ENCODE measurements at places on chromosomes 2 and 18.
A peak's percentile ranks its signal among the peaks of the same experiment; 100 is the strongest.

DNA sequence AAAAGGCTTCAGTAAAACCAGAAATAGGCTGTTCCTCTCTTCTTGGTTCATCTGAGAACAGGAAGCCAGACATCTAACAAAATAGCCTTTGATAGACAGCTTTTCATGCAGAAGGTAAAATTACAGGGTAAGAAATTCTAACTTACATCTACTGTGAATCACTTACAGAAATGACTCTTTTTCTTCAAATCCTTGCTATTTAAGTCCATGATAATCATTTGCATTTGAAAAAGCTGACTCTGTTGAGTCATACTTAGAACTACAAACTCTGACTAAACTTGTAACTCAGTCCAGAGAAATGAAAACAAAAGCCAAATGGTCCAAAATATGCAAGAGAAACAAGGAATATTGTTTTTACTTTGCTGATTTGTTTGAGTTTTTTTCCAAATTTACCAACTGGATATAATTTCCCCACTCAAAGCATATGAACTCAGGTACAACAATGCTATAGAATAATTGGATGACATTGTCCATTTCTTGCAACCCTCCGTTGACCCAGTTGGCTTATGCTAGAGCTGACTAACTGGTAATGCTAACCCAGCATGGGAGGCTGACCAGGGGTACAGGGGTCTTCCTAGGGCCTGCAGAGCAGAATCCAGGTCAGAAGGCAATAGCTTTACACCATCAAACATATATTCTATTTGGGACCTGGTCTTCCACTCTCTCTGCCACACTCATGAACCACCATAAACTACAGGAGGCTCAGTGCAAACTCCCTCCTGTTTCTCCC lies 18.8 kb upstream of the MREG start:
- no peaks in the 10 kb centered on the region for H3K36me3 ChIP-seq
- H3K4me1 ChIP-seq, result no peaks in the 10 kb centered on the region
- H3K27ac ChIP-seq, result no peak overlapping the region

DNA sequence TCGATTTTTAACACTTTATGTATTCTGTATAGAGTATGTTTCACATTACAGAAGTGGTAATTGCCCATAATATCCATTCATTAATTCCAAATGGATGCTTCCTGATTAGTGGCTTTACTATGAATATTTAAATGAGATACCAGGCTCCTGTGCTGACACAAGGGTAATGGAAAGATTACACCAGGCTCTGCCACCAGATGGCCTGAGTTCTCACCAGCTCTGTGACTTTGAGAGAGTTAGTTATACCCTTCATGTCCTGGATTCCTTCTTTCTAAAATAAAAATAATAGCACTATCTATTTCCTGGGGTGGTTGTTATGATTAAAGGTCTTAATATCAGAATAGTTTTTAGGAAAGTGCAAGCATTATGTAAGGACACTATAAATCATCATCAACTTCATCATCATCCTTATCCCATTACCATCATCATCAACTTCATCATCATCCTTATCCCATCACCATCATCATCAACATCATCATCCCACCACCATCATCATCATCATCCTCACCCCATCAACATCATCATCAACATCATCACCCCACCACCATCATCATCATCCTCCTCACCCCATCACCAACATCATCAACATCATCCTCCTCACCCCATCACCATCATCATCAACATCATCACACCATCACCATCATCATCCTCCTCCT lies 151.8 kb downstream of the DNER start:
- H3K4me1 ChIP-seq, result no peaks in the 10 kb centered on the region
- no peaks in the 10 kb centered on the region for H3K36me3 ChIP-seq
- DNase-seq, result no peak

GRCh38 chr2:193868833-193869232 lies 1674.1 kb upstream of the TMEFF2 start:
- DNase-seq, result peak; percentile 88
- H3K27me3 ChIP-seq, result no peaks in the 10 kb centered on the region
- H3K27ac ChIP-seq, result no peak overlapping the region
- H3K4me1 ChIP-seq, result no peaks in the 10 kb centered on the region
- H3K36me3 ChIP-seq, result no peaks in the 10 kb centered on the region
- H3K4me3 ChIP-seq, result no peak overlapping the region

DNA sequence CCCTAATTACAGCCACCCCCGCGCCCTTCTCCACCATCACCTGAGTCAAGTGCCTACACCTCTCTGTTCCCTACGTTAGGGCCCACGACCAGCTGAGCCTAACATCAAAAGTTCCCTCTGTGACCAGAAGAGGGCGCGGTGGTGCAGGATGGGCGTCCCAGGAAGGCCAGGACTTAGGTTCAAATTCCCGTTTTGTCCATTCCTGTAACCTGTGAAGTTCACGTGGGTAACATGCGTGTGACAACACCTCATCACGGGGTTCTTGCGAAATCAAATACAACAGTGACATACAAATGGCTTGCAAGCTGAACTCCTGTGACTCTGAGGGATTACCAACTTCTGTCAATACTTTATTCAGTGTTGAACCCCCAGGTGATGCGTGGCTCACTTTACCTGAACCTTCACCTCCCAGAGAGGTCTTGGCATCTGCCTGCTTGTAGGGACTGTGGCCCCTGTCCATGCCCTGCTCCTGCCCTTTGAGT lies 207.9 kb downstream of the ARL4C start:
- H3K27ac ChIP-seq, result peak overlapping the region; percentile 54
- no peak for DNase-seq
- H3K4me3 ChIP-seq, result no peak overlapping the region
- no peaks in the 10 kb centered on the region for H3K27me3 ChIP-seq

DNA sequence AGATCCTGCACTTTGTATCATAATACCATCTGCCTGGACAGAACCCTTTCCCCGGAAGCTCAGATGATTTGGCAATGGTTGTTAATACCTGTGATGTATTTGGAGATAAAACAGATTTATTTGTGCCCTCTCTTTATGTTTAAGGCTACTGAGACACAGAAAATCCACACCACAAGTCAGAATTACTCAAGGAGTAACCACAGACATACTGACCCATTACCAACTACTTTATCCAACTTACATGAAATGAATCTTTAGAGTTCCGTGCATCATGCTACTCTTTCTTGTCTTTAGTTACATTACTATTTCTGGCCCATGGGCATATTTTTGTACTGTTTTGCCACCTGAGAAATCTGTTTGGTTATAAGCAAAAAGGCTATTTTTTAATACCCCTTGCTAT lies 384.0 kb downstream of the STK39 start:
- H3K4me1 ChIP-seq, result no peaks in the 10 kb centered on the region
- no peak overlapping the region for H3K27ac ChIP-seq

DNA sequence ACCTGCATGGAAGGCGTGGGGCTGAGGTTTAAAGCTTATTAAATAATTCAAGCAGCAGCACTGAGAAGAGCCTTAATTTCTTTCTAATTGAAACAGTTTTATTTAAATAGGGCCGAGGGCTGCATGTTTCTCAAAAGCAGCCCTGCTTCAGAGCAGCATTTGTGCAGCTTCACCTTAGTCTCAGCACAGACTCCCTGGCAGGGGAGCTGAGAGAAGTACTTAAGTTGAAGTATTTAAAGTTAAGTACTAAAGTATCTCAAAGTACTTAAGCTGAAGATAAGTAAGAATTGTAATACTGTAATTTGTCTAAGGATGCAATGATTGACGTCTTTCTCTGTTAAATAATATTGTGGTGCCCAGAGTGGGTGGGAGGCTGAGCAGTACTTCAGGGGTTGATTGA lies 31.4 kb downstream of the IMPA2 start:
- no peak for DNase-seq
- H3K27me3 ChIP-seq, result no peaks in the 10 kb centered on the region
- peaks cover 48% of the 10 kb centered on the region for H3K36me3 ChIP-seq
- H3K4me1 ChIP-seq, result peaks cover 37% of the 10 kb centered on the region
- H3K27ac ChIP-seq, result peak overlapping the region; percentile 25

- no peaks in the 10 kb centered on the region for H3K36me3 ChIP-seq
- no peaks in the 10 kb centered on the region for H3K27me3 ChIP-seq
- DNase-seq, result no peak
- no peak overlapping the region for H3K4me3 ChIP-seq
Observed at GRCh38 chr2:38659115-38659514, 6.8 kb upstream of the GALM start.

GRCh38 chr2:127176371-127177311 lies 43.5 kb downstream of the CYP27C1 start:
- no peak for DNase-seq
- peak overlapping the region; percentile 0 for H3K4me3 ChIP-seq
- no peaks in the 10 kb centered on the region for H3K27me3 ChIP-seq
- no peaks in the 10 kb centered on the region for H3K36me3 ChIP-seq
- peaks cover 51% of the 10 kb centered on the region for H3K4me1 ChIP-seq
- H3K27ac ChIP-seq, result peak overlapping the region; percentile 93

DNA sequence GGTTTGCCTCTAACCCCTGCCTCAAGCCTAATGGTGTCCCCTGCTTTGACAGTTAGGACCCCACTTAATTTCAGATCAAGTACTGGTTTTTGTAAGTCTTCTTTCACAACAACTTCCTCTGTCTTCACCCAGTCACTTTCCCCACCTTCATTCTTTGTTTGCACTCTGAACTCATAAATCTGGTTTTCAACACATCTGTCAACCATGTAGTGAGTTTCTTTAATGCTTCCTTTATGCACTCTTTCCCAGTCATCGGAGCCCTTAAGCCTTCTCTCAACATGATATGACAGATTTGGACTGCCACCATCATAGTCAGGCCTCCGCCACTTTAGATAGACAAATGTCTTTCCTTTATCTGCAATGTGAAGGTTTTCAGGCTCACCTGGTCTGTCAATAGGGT lies 109.1 kb downstream of the PLEKHA3 start:
- peak; percentile 2 for DNase-seq
- H3K27me3 ChIP-seq, result no peaks in the 10 kb centered on the region
- H3K4me3 ChIP-seq, result no peak overlapping the region
- H3K27ac ChIP-seq, result no peak overlapping the region
- H3K36me3 ChIP-seq, result peaks cover 9% of the 10 kb centered on the region

- DNase-seq, result no peak
- H3K36me3 ChIP-seq, result no peaks in the 10 kb centered on the region
- H3K27ac ChIP-seq, result peak overlapping the region; percentile 37
- no peaks in the 10 kb centered on the region for H3K27me3 ChIP-seq
- H3K4me3 ChIP-seq, result no peak overlapping the region
- H3K4me1 ChIP-seq, result peaks cover 10% of the 10 kb centered on the region
Observed at GRCh38 chr2:157173740-157174184, 83.7 kb upstream of the GALNT5 start.

DNA sequence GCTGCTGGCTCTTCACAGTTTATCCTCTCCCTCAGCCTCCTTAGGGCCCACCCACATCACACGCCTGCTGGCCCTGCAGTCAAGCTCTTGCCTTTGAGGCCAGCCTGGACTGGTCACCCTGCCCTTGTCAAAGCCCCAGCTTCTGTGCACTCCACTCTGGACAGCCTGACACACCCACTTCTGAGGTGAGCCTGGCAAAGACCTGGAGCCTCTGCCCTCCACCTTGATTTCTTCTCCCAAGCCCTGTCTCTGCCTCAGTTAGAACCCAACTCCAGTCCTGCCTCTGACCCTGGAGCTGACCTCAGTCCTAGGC lies 37.0 kb upstream of the TAF1B start:
- H3K27me3 ChIP-seq, result no peaks in the 10 kb centered on the region
- no peak overlapping the region for H3K27ac ChIP-seq
- H3K4me1 ChIP-seq, result peaks cover 22% of the 10 kb centered on the region
- H3K4me3 ChIP-seq, result no peak overlapping the region
- no peaks in the 10 kb centered on the region for H3K36me3 ChIP-seq

GRCh38 chr18:49757513-49758262 lies 55.6 kb downstream of the ACAA2 start:
- DNase-seq, result peak; percentile 85
- no peaks in the 10 kb centered on the region for H3K27me3 ChIP-seq
- no peaks in the 10 kb centered on the region for H3K36me3 ChIP-seq

GRCh38 chr2:63029058-63029457 lies 21.6 kb upstream of the OTX1 start:
- H3K4me3 ChIP-seq, result no peak overlapping the region
- H3K36me3 ChIP-seq, result no peaks in the 10 kb centered on the region
- no peak overlapping the region for H3K27ac ChIP-seq
- DNase-seq, result no peak

DNA sequence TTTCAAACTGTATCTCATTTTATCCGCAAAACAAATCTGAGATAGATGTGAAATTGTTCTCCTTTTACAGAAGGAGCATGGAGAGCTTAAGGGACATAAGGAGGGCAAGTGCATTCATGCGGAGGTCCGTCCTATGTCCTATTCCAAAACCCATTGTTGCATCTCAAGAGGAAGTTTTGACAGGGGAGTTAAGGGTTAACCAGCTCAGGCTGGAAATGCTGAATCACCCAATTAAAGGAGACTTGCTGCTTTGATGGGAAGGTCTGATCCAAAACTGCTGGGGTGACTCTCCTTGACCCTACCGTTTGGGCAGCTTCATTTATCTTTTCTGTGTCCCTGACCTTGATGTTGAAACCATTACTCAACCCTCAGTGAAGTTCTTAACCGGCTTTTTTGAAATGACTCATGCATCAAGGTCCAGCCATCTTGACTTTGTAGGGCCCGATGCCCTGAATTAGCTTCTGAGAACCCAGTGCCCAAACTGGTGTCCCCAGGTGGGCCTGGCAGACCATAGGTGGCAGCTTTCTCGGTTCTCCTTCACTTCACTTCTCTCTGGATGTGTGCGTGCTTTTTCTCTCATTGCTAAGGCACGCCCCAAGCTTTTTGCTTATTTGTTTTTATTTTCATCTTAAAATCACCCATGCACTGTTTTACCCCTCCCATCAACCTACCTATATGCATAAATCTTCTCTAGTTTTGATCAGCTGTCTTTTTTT lies 15.9 kb upstream of the TXNDC2 start:
- H3K27me3 ChIP-seq, result no peaks in the 10 kb centered on the region
- no peaks in the 10 kb centered on the region for H3K36me3 ChIP-seq
- no peak overlapping the region for H3K4me3 ChIP-seq
- DNase-seq, result no peak

DNA sequence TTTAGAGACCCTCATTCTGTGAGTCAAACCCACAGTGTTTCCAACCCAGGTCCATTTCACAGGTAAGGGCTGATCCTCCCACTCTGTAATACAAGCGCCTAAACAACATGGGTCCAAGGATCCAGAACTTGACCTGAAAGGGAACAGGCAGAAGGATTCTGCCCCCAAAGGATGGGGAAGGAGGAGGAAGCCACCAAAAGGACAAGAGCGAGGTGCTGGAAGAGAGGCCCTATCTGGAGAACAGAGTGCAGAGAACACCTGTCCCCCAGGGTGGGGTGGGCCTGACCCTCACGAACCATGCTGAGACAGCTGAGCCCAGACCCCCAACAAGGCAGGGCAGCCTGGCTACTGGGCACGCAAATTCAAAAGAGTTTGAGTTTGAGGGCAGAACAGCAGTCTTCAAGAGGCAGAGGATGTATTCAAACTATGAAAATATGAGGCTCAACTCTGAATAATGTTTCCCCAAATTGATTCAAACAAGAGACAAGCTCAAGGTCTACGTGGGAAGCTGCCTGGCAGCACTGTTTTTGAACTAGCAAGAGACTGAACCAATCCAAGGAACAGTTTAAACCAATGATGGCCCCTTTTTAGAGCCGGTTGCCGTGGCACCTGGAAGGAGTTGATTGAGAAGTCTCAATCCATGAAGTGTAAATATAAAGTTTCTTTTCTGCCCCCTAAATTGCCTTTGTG lies 212.7 kb downstream of the ALPK2 start:
- H3K36me3 ChIP-seq, result no peaks in the 10 kb centered on the region
- H3K27ac ChIP-seq, result no peak overlapping the region
- no peak for DNase-seq
- no peaks in the 10 kb centered on the region for H3K27me3 ChIP-seq
- H3K4me3 ChIP-seq, result no peak overlapping the region

Data from vagina (tissue), 2 donors.